ENCODE measurements at places on chromosomes 5 and 9. TPM values are rescaled to one million over a fixed set of nuclear protein-coding genes. Genes with fewer than 3 reads are reported as not detected.

The C5orf52 gene
- total RNA-seq, result not detected

GRCh38 chr5:95102080-95102479 lies 182.8 kb downstream of the MCTP1 start:
- H3K4me1 ChIP-seq, result no peaks in the 10 kb centered on the region
- H3K27ac ChIP-seq, result no peak overlapping the region
- H3K36me3 ChIP-seq, result no peaks in the 10 kb centered on the region
- no peak for DNase-seq
- H3K4me3 ChIP-seq, result no peak overlapping the region

DNA sequence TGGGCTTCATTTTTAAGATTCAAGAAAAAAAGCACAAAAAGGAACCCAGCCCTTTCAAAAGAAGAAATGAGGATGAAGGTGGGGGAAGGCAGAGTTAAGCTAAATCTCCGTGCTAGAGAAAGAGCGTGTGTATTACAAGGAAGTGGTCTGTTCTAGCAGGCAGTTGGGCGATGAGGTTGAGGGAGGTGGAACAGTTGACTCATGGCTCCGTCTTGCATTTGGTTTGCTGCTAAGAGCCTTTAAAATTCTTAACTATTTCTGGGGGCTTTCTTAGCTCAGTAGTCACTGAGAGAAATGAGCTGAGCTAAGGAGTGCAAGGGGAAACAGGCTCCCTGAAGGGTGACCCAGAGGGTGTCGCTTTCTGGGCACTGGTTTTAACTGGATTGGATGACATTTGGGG lies 117.4 kb downstream of the GCNT1 start:
- peaks cover 2% of the 10 kb centered on the region for H3K27me3 ChIP-seq
- peaks cover 47% of the 10 kb centered on the region for H3K4me1 ChIP-seq
- peaks cover 4% of the 10 kb centered on the region for H3K36me3 ChIP-seq
- H3K4me3 ChIP-seq, result peak overlapping the region; percentile 51
- DNase-seq, result peak; percentile 92
- peak overlapping the region; percentile 93 for H3K27ac ChIP-seq

GRCh38 chr9:114919611-114920010 lies 10.8 kb downstream of the TNFSF8 start:
- no peak overlapping the region for H3K4me3 ChIP-seq
- H3K4me1 ChIP-seq, result peaks cover 86% of the 10 kb centered on the region

DNA sequence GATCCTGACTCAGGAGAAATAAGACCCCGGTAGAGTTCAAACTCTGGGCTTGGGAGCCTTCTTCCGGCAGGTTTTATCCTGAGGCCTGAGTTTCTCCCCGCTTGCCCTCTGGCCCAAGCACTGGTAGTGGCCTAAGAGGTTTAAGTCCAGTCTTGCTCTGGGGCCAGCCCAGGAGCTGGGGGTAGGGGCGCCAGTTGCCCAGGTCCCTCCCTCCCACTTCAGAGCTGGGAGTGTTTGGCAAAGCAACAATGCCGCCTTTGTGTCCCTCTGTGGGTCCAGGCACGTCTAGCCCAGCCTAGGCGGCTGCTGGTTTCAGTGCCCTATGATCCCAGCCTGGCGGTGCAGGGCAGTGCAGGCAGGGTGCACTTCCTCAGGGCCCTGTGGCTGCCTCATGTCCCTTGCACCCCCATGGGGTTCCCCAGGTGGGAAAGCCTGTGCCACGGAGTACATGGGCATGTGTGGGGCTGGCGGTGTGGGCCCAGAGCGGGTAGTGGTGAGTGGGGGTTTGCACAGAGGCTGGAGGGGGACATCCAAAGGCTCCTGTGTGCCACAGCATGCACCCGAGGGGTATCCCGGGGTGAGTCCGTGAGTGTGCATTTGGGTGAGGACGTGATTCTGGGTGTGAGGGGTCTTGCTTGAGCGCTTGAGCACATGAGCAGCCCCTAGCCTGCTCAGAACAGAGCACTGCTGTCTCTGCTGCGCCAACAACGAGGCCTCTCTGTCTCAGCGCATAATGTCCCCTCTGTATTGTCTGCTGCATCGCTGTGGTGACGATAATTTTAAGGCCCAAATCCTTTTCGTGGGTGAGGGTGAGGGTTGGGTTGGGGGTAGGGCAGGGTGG lies 61.7 kb upstream of the PSD2 start:
- DNase-seq, result no peak
- no peaks in the 10 kb centered on the region for H3K27me3 ChIP-seq
- H3K4me3 ChIP-seq, result no peak overlapping the region
- H3K27ac ChIP-seq, result no peak overlapping the region
- H3K4me1 ChIP-seq, result no peaks in the 10 kb centered on the region

GRCh38 chr9:135340143-135340655 lies 139.4 kb upstream of the PPP1R26 start:
- no peaks in the 10 kb centered on the region for H3K4me1 ChIP-seq
- no peak for DNase-seq
- H3K36me3 ChIP-seq, result no peaks in the 10 kb centered on the region
- H3K27ac ChIP-seq, result no peak overlapping the region
- no peak overlapping the region for H3K4me3 ChIP-seq
- H3K27me3 ChIP-seq, result no peaks in the 10 kb centered on the region

DNA sequence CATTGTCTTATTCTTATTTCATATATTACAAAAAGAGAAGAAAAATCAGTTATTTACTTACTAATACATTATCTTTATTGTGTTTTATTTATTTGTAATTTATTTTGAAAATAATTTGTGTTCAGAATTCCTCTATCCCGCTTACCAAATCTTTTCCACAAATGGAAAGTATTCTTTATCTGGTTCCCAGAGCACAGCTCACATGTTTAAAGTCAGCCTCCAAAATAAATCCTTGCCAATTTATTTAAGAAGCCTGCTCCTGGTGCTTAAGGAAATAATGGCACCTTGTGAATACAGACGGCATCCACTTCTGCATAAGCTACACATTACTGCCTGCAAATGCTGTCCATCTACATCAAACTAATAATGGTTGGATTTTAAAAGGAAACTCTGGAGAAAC lies 435.4 kb downstream of the MTRR start:
- H3K4me1 ChIP-seq, result no peaks in the 10 kb centered on the region
- DNase-seq, result no peak
- no peak overlapping the region for H3K4me3 ChIP-seq
- no peaks in the 10 kb centered on the region for H3K27me3 ChIP-seq
- no peak overlapping the region for H3K27ac ChIP-seq

- peaks cover 47% of the 10 kb centered on the region for H3K4me1 ChIP-seq
- H3K4me3 ChIP-seq, result peak overlapping the region; percentile 99
- peak overlapping the region; percentile 94 for H3K27ac ChIP-seq
- peaks cover 13% of the 10 kb centered on the region for H3K36me3 ChIP-seq
- no peak for DNase-seq
Observed at GRCh38 chr5:131169810-131170539, 769 bp upstream of the LYRM7 start.

DNA sequence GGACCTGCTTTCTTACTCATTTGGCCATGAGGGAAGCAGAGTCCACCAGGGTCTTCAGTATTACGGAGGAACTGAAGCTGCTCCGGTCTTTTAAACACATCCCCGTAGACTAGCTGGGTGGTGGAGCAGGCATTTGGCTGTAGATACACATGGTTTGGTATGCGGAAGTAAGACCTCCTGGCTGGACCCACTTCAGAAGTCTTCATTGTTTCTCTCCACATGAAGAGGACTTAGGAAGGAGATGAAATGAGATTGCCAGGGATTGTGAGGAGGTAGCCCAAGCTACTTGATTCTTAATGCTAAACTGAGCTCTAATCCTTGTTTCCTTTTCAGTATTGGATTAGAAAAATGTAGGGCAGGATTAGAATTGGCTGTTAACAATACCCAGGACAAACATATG lies 32.9 kb downstream of the STXBP1 start:
- no peak overlapping the region for H3K4me3 ChIP-seq
- H3K27me3 ChIP-seq, result peaks cover 2% of the 10 kb centered on the region
- no peak overlapping the region for H3K27ac ChIP-seq
- no peak for DNase-seq

GRCh38 chr9:99824378-99825171 lies 2.9 kb downstream of the NR4A3 start:
- peak; percentile 82 for DNase-seq
- H3K27me3 ChIP-seq, result peaks cover 16% of the 10 kb centered on the region
- H3K4me3 ChIP-seq, result peak overlapping the region; percentile 85

DNA sequence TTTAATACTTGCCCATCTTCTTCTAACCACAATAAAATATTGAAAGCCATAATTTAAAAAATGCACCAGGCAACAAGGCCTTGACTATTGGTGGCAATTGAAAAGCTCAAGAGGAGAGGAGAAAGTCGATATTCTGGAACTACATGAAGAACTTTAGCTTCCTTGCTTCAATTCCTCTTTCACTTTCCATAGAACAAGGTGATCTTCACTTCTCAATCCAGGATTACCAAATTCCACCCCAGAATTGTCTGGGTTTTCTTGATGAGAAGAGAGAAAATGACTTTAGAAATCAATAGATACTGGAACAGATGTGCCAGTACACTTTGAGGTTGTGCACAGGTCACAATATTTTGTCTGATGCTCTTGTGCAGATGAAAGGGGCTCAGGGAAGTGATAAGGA lies 52.2 kb downstream of the PTCD2 start:
- H3K27ac ChIP-seq, result no peak overlapping the region
- H3K4me3 ChIP-seq, result no peak overlapping the region
- no peak for DNase-seq
- H3K27me3 ChIP-seq, result no peaks in the 10 kb centered on the region
- H3K4me1 ChIP-seq, result no peaks in the 10 kb centered on the region
